ENCODE measurements at places on chromosomes 1 and 21.

- peak; percentile 24 for DNase-seq
These were observed 33.3 kb upstream of the TENT5C start for GRCh38 chr1:117572546-117572945.

DNA sequence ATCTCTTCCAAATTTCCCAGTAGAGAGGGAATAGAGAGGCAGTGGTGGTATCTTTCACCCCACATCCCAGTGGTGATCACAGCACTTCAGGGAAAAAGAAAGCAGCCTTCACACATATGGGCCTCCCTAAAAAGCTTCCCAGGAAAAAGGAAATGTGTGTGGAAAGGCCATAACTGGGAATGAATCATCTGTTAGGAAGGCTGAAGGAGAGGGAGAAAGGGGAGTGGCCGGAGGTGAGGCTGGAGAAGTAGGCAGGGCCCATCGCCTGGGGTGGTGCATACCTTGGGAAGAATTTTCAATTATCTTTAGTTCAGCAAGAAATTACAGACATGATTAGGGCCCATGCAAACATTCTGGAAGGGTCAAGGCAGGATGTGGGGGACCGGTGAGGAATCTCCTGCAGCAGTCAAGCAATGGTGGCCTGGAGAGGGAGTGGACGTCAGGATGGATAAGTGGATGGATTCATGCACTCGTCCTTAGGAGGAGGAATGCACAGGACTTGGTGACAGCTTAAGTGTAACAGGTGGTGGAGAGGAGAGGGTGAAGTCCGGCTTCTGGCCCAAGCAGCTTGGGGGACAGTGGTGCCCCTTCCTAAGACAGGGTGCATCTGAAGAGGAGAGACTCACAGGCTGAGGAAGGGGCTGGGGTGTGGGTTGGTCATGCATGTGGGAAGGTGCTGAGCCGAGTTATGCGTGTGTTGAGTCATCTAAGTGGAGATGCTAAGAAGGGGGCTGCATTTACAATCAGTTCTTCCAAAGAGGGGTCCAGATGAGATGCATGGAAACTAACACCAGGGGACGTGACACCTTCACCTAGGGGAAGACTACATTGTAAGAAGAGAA, 17.9 kb downstream of the HIVEP3 start:
- no peak for DNase-seq

- no peak for DNase-seq
These were observed 187.3 kb upstream of the DMRTA2 start for GRCh38 chr1:50610563-50610962.

DNA sequence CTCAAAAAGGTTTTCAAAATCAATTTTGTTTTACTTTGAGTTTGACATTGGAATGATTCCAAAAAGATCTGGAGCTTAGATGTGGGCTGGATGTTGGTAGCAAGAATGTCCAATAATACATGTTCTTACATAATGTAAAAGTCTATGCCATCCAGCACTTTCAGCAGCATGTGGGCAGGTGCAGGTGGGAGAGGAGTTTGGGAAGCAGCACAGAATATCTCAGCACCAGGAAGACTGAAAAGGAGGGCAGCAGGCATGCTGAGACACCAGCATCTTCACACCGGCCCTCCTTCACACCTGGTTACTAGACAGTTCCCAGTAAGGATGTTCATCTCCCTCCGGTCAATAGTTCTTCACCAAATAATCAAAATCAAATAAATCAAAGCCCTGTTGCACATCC, 166.6 kb downstream of the ZBTB18 start:
- DNase-seq: no peak

DNA sequence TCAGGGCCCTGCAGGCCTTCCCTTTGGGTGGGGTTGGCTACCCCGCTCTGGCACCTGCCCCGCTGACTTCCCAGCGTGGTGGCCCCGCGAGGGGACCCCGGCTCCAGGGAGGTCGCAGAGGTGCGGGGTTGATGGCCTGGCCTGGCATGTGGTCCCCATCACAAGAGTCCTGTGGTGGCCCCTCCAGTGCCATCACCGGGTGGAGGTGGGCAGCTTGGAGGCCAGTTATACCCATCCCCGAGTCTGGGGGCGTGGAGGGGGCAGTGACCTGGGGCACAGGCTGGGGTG, 26.8 kb downstream of the PRMT2 start:
- no peak for DNase-seq

DNA sequence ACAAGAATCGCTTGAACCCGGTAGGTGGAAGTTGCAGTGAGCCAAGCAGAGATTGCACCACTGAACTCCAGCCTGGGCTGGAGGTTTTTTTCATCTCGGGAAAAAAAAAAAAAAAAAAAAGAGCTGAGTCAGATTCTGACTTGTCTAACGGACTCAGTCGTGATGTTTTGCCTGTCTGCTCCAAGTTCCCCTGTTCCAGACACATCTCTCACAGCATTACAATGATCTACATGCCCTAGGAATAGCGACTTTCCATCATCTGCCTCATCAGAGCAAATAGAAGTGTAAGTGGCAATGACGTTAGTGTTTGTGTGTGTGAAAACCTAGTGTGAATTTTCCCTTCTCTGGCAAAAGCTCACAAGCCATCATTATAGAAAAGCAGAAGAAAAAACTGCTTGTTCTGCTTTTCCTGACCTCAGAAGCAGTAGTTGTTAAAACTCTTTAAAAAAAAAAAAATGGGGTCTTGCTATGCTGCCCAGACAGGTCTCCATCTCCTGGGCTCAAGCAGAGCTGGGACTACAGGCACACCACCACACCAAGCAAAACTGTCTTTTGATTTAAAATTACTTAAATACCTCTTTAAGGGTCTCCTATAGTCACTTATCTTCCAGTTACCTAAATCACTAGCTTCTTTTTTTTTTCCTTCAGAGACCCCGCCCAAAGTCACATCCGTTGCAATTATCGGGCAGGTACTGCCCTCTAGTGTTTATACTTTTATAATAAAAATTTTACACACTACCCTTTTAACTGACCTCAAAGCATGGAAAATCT, 37.3 kb downstream of the PLEKHO1 start:
- peak; percentile 62 for DNase-seq

DNA sequence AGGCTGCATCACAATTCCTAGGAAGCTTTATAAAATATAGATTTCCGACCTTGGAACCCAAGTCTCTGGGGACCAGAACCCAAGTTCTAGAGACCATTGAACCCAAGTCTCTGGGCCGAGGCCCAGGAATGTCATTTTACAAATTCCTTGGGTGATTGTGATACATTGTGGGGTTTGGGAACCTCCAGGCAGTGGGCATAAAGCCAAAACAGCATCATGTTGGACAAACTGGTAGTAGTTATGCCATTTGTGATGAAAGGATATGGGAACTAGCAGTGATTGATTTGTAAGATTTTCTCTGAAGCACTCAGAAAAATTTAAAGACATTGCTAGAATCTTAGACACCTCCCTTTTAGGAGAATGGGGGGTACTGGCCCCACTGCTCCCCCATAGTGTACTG, 160.2 kb downstream of the HIVEP3 start:
- no peak for DNase-seq

- DNase-seq: peak; percentile 87
These were observed 8.8 kb upstream of the TTLL10 start for GRCh38 chr1:1164701-1165451.

- DNase-seq: no peak
These were observed 488 bp downstream of the SLC35D1 start for GRCh38 chr1:67053535-67053784.
